ENCODE measurements at places on chromosomes 6 and 20. TPM values are rescaled to one million over a fixed set of nuclear protein-coding genes. Genes with fewer than 3 reads are reported as not detected.

INSM1 gene
- total RNA-seq = 0.19 TPM

NOTCH4 gene
- 1.3 TPM for total RNA-seq

GABRR2 gene
- 0.12 TPM for total RNA-seq

HSP90AB1 gene
- total RNA-seq = 2,498 TPM

MLN gene
- total RNA-seq = not detected

Measured in activated naive CD8-positive, alpha-beta T cell treated with anti-CD3 and anti-CD28 coated beads for 36 hours (primary cell).